A549 treated with Mapracorat at 1 μM for 4 hours (cell line): ENCODE measurements at places on chromosomes 6 and 20. TPM values are rescaled to one million over a fixed set of nuclear protein-coding genes. Genes with fewer than 3 reads are reported as not detected.

KIF25 gene
- total RNA-seq = 0.08 TPM in 1 of 5 replicates, not detected in the others

HLA-A gene
- total RNA-seq = 118 to 154 TPM (median 140 TPM) in 5 replicates

OR12D3 gene
- not detected in 5 replicates for total RNA-seq

ANKEF1 gene
- total RNA-seq = 5.6 to 6.7 TPM (median 6.0 TPM) in 5 replicates

ETV7 gene
- total RNA-seq = 0.10 to 0.26 TPM (median 0.15 TPM) in 4 of 5 replicates, not detected in the other

FOXS1 gene
- total RNA-seq = 0.17 to 0.86 TPM (median 0.61 TPM) in 5 replicates
